Fibroblast of skin of left quadriceps (primary cell): ENCODE measurements at places on chromosomes 6 and 20.
A peak's percentile ranks its signal among the peaks of the same experiment; 100 is the strongest.

- no peak for DNase-seq
These were observed 47.5 kb upstream of the CD93 start for GRCh38 chr20:23133560-23133998.

- DNase-seq, result no peak
These were observed 70.9 kb downstream of the LCA5 start for GRCh38 chr6:79466207-79466834.

DNA sequence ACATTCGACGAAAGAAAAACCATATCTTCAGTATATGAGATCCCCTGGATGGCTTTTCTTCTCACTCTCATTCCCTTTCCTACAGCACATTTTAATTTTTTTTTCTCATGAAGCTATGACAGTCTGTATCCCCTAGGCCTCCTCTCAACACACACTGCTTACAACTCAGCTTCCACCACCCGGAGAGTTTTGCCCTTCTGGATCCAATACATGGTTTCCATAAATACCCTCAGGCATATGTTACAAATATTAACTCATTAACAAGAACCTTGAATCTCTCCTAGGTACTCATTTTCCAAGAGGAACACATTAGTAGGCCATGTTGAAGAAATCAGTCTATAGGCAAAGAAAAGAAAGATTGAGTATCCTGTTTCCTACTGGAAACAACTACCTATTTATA is 44.0 kb downstream of the PAK5 start:
- DNase-seq, result no peak

DNA sequence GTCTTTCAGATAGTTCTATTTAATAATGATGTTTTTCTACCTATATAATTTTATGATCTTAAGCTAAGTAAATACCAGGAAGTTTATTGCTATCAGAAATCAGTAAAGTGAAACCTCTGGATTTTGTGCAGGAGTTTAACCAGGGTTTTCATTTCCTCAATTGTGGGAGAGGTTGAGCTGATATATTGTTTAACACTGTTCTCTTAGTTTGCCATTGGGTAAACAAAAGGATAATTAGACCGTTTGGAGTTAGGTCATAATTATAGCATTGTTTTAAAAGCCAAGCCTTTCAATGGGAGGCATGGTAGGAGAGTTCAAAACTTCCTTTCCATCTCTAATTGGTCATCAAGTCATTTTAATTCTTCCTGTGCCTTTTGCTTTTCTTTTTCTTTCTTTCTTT is 58.7 kb downstream of the STXBP5 start:
- DNase-seq, result no peak

- DNase-seq, result no peak
These were observed 5.6 kb downstream of the RAB23 start for GRCh38 chr6:57216235-57217101.

- no peak for DNase-seq
These were observed 379.9 kb upstream of the IRAK1BP1 start for GRCh38 chr6:78487401-78487800.

DNA sequence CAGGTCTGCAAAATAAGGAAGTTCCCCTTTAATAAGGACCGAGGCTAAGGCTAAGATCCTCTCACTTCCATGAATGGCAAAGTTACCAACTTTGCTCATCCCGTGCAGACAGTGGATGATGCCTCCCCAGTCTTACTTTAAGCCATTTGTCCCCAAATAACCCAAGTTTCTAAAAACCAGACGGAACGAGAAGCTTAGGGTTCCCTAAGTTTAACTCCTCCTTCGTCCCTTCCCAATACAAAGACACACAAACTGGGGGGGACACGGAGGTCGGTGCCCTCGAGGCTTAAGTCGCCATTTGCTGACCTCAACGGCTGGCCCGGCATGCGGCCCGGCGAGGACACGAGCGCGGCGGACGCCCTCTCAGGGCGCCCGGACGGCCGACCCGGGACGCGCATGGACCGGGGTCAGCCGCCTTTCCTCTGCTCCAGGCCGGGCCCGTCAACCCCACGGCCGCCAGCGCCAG is 527 bp downstream of the FBXO30 start:
- no peak for DNase-seq

- peak; percentile 72 for DNase-seq
These were observed 459.2 kb upstream of the SOX4 start for GRCh38 chr6:21134356-21134755.

DNA sequence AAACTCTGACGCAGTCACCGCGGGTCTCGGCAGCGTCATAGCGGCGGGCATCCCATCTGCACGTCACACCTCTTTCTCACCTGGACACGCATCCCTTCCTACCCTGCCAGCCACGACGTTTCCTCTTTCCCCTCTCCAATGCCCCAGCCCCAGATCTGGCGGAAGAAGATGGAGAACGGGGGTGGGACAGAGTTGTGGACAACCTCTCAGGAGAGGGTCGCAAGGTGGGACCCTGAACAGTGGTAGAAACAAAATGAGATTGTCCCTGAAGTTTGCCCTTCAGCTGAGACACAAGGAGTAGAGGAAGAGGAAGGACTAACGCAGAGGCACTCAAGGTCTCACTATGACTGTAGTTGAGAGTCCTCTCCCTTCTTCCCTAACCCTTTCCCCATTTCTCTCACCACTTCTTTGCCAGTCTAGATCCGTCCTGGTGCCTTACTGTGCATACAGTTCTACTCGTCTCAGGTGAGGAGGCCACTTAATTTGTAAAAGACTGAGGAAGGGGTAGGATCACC is 562 bp downstream of the TRIM39 start:
- no peak for DNase-seq

DNA sequence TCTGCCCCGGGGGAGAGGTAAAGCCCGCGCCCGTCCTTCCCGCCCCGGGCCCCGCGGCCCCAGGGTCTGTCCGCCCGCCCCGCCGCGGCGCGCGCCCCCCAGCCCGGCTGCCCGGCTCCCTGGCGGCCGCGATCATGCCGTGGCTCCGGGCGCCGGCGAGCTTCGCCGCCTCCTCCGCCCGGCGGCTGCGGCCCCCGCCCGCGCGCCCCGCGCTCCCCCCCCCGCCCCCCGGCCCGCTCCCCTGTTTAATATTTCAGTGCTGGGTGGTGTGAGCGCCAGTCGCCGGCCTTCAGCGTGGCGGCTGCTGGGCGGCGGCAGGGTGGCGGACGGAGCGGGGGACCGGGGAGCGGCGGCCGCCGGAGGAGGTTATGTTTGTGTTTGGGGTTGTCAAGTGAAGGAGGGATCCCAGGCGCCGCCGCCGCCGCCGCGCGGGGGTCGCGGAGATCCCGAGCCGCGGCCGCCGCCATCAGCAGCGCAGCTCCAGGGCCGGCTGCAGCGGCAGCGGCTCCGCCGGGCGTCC is at the start of gene HIVEP1:
TSS of gene HIVEP1 (plus strand) at position 275 of the 520 bp plus-strand sequence. CDS start 3,317 bp downstream, outside the sequence.
- no peak for DNase-seq

- no peak for DNase-seq
These were observed 176.9 kb downstream of the DTNBP1 start for GRCh38 chr6:15485936-15486335.

GRCh38 chr6:57224769-57225515 is 2.8 kb upstream of the RAB23 start:
- DNase-seq, result peak; percentile 36

GRCh38 chr6:133938533-133938932 is 14.5 kb upstream of the TBPL1 start:
- no peak for DNase-seq

GRCh38 chr6:71199736-71200135 is 88.9 kb upstream of the OGFRL1 start:
- DNase-seq, result no peak

- DNase-seq, result no peak
These were observed 39.2 kb upstream of the HDDC2 start for GRCh38 chr6:125340991-125341390.

DNA sequence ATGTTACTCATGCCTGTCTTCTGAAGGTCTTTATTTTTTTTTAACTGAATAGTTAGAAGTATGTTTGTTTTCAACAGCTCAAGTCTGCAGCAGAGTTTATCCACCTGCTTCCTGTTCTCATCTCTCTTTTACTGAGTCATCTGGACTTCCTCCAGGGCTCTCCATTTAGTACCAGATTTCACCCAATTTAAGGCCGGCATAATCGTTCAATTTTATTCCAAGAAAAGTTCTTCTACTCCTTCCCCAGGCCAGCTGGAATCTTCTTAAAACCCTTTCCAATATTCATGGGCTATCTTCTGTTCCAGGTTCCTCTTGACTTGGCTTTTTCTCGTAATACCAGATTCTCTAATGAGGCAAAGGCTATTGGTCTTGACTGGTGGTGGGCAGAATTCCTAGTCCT is 79.0 kb upstream of the LAMA2 start:
- no peak for DNase-seq

GRCh38 chr20:61942526-61942925 is 123.2 kb downstream of the TAF4 start:
- no peak for DNase-seq

DNA sequence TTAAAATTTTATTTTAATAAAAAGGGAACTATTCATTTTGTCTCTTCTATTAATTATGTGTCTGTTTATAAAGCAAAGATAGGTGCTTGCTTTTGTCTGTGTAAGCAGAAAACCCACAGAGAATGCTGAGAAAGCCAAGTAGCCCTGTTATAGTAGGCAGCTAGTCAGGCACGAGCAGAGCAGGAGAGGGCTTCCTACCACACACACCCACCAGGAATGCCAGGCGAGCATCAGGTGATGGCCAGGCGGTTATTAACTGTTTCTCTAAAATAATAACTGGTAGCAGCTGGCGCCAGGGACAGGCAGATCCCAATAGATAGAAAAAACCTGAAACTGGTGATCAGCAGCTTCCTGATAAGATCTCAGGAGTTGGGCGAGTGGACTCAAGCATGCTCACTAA is 15.7 kb downstream of the C6orf15 start:
- DNase-seq, result no peak

GRCh38 chr20:62422636-62423325 is 4.6 kb downstream of the RBBP8NL start:
- no peak for DNase-seq

DNA sequence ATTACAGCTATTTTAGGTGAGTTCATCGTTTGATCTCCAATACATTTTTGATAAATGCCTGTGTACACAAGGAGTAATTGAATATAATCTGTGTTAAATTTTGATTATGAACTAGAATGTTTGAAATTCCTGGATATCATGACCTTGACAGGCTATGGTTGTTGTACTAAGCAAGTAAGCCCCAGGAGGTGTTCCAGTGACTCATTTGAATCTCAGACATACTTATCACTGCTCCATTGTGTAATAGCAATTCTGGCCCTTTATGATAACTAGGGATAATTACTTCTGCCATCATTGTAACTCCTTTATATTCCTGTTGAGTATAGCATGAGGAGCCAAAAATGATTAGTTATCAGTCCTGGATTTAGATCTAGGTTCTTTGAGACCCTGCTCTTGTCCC is 1424.6 kb upstream of the ADGRB3 start:
- no peak for DNase-seq

GRCh38 chr6:57190140-57190539 is 18.0 kb downstream of the BAG2 start:
- no peak for DNase-seq

DNA sequence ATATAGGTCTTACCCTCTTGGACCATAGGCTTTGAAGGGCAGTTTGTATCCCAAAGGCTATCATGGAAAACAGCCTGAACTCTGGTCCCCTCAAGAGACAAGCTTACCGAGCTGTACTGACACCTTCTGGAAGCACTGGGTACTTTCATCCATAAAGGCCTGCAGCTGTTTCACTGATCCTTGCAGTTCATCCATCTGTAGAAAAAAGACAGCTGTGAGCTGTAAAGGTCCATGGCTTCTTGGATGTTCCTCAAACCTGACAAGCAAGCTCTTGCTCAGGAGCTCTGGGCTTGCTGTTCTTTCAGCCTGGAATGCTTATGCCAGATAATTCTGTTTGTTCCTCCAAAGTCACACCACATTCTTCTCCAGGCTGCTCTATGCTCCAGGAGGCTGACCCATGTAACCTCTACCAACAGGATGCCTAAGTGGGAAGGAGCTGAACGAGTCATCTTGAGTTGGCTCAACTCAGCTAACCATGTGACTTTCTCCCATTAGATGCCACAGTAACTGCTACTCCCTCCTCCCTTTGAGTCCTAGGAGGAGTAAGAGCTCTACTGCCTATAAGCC is 8.8 kb upstream of the NDRG3 start:
- peak; percentile 32 for DNase-seq

GRCh38 chr6:145819994-145820393 is 5.4 kb upstream of the FBXO30 start:
- DNase-seq, result no peak

DNA sequence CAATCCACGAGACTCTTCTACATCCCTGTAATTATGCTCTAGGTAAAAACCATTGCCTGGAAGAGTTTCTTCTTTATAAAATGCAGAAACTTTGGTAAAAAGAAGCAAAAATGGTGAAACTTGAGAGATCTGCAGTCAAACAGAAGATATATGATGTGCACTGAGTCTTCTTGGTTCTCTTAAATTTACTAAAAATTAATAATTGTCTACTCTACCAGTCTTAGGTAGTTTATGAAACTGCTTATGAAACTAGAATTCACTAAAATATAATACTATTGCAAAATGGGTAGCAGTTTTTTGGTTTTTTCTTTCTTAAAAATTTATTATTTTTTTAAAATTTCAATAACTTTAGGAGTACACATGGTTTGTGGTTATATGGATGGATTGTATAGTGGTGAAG is 519.1 kb upstream of the SOX4 start:
- no peak for DNase-seq

DNA sequence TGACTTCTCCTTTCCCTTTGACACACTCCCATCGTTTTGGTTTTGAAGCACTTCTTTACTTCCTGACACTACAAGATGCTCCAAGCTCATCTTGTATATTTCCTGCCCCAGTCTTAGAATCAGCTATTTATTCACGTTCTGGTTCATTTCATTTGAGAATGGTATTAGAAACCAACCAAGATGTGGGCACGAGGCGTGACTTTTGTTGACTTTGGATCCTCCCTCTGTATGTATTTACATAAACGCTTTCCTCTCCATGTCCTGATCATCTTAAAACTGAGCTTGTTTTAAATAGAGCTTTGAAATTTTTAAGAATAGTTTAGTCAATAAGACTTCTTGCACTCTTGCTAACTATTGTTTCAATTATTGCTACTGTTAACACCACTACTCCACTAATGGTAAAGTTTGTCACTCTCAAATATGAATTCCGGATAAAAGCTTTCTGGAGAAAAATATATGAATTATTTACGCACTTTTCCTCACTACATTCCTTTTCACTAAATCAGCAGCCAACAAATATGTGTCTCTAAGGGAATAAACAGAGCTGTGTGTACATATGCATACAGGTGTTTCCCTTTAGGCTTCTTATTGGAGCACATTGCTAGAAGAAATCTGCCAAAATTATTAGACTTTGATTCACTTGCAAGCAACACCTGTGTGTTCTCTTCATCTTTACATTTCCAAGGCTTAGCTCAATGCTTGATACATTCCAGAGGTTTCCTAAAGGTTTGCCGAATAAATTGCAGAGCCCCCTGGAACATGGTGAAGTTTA is 77.3 kb upstream of the TMEM244 start:
- DNase-seq, result no peak

GRCh38 chr6:106126482-106126881 is 40.3 kb downstream of the PRDM1 start:
- no peak for DNase-seq
